ENCODE measurements at places on chromosomes 12 and 14.
A peak's percentile ranks its signal among the peaks of the same experiment; 100 is the strongest.

GRCh38 chr12:17097674-17098073 lies 491.7 kb upstream of the LMO3 start:
- no peak for DNase-seq

GRCh38 chr14:105410642-105411016 lies 9.0 kb upstream of the MTA1 start:
- DNase-seq, result no peak

DNA sequence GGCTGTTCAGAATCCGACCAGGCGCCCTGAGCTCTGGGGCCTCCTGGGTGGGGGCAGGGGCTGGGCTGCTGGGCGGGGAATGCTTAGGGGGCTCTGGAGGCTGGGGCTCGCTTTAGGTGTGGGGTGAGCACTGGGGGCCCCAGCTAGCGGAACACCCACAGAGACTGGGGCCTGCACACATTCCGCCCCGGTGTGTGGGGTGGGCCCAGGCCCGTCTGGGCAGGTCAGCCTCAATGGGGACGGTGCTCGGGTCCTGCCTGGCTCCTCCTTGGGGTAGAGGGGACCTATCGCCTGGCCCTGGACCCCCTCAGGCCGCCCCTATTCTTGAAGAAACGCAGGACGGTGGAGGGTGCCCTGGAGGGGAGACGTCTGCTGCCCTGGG lies 364.8 kb downstream of the TMEM121 start:
- DNase-seq, result peak; percentile 5

- DNase-seq, result no peak
Observed at GRCh38 chr12:115114140-115114539, 430.2 kb upstream of the TBX3 start.

GRCh38 chr12:72241552-72241951 lies 30.6 kb upstream of the TRHDE start:
- DNase-seq, result no peak

Data from right cardiac atrium (tissue), 5 donors.